Progenitor cell of endocrine pancreas (in vitro differentiated cells): ENCODE measurements at places on chromosomes 16 and 17. TPM values are rescaled to one million over a fixed set of nuclear protein-coding genes. Genes with fewer than 3 reads are reported as not detected.

GRCh38 chr17:76515274-76515949 is 14.2 kb upstream of the RHBDF2 start:
- no peak overlapping the region for H3K4me3 ChIP-seq
- H3K36me3 ChIP-seq: no peaks in the 10 kb centered on the region
- peaks cover 32% of the 10 kb centered on the region for H3K27me3 ChIP-seq
- DNase-seq: no peak
- no peaks in the 10 kb centered on the region for H3K4me1 ChIP-seq
- no peak overlapping the region for H3K27ac ChIP-seq

TPSG1 gene
- not detected in 2 replicates for total RNA-seq

GRCh38 chr16:67184995-67185650 is 1.4 kb upstream of the MATCAP1 start:
- peaks cover 3% of the 10 kb centered on the region for H3K4me1 ChIP-seq
- H3K36me3 ChIP-seq: no peaks in the 10 kb centered on the region
- H3K4me3 ChIP-seq: peak overlapping the region; percentile 79
- DNase-seq: peak; percentile 96
- H3K27me3 ChIP-seq: peaks cover 7% of the 10 kb centered on the region

ACTG1 gene
- total RNA-seq: 3,227 and 3,279 TPM in 2 replicates

DNA sequence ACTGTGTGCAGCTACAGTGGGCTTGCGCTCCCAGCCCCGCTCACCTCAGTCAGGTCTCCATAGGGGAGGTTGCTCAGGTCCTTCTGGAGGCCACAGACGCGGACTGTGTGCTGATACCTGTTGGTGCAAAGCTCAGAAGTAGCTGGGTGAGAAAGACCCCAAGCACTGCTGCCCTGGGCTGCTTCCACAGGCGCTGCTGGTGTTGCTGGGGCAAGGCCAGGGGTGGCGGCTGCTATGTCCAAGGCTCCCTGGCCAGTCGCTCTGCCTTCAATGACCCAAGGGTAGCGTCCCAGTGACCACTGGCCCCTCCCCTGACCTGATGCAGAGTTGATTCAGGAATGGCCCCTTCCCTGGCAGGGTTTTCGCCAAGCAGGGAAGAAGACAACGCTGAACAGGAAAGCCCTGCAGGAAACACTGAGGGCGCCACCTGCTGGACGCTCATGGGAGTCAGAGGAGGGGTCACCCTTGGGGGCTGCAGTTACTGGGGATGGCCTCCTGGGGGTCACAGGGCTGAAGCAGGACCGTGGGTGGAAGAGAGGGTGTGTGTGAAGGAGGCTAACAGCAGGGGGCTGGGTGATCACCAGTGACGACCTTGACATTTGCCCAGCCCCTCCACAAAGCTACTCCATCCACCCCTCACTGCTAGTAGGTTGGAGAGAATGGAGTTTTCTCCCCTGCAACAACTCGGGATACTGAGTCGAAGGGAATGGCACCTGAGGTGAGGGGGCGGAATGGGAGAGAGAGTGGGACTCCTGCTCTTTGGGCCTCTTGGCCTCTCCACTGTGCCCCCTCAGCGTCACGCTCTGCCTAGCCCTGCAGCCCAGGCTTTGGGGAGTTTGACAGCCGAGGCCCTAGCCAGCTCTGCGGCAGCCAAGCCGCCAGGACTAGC is 38.3 kb downstream of the ABCC12 start:
- H3K4me1 ChIP-seq: no peaks in the 10 kb centered on the region
- DNase-seq: peak; percentile 85
- H3K27me3 ChIP-seq: no peaks in the 10 kb centered on the region
